NCI-H1436 treated with DMSO at 0.1 percent for 48 hours (cell line): ENCODE measurements at places on chromosomes 3 and 15.

DNA sequence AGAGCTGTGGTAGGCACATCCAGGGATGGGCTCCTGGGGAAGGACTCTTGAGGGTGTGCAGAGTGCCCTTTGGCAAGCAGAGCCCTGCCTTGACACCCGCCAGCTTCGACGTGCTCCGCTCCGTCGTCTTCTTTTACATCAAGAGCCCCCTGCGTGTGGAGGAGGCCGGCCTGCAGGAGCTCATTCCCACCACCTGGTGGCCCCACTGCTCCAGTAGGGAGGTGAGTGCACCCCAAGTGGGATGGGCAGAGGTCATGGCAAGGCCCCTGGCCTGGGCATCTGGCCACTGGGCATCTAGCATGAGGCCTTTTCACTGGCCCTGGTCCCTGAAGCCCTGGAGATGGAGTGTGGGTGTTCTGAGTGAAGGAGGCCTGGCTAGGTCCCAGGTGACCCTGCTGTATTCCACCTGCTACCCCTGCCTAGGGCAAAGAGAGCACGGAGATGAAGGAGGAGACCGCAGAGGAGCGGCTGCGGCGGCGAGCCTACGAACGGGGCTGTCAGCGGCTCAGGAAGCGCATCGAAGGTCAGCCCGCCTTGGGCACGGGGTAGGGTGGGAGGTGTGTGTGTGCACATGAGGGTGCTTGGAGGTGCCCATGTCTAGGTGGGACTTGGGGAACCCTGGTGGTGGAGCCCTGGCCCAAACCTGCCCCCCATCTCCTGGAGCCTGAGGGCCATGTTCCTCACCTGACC lies 12.2 kb downstream of the RNF123 start:
- DNase-seq = no peak

DNA sequence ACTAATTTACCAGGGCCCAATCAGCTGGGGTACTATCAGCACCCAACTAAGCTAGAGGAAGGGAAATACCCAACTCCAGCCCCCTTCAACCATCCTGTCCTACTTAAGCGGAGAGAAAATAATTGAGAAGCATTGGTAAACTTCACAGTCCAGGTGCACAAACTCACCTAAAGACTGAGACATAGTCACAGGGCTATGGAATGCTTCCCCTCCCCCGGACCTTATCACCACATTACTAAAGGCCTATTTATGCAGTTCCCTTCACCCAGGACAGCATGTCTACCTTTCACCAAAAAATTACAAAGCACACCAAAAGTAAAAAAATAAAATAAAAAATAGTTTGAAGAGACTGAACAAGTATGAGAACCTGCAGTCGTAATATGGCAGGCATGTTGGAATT lies 47.9 kb downstream of the HOMER2 start:
- no peak for DNase-seq

DNA sequence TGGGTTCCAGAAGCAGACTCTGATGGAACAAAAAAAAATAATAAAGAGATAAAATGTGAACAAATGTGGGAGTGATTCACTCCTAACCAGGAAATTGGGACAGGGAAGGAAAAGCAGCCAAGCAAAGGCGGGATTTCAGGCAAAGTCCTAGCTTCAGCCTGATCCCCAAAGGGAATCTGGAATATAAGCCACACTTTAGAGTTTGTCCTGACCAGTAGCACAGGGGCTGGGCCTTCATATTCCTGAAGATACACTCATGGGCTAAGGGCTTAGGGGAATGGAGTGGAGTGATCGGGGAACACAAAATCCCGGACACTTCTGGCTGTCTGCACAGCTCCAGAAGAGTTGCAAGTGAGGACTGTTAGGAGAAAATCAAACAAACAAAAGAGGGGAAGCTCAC lies 135.0 kb upstream of the COL8A1 start:
- no peak for DNase-seq

GRCh38 chr3:157040456-157040855 lies 119.5 kb downstream of the CCNL1 start:
- DNase-seq = no peak

GRCh38 chr3:63351159-63352007 lies 73.3 kb downstream of the SYNPR start:
- DNase-seq = no peak

DNA sequence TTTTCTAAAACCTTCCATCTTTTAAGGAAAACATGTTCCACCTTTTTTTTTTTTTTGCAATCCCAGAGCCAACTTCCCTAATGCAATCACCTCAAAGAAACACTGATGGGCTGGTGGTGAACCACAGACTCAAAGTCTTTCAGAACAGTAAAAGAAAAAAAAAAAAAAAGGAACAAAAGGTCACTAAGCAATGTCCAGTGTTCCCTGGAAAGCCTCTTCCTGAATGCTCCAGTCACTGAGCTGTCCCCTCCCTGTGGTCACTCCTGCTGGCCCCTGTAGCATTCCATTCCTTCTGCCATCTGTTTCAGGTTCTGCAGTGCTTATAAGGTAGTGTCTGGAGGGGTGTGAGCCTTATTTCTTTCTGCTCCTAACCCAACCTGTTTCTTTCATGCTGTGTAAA lies 53.3 kb downstream of the AAGAB start:
- no peak for DNase-seq

DNA sequence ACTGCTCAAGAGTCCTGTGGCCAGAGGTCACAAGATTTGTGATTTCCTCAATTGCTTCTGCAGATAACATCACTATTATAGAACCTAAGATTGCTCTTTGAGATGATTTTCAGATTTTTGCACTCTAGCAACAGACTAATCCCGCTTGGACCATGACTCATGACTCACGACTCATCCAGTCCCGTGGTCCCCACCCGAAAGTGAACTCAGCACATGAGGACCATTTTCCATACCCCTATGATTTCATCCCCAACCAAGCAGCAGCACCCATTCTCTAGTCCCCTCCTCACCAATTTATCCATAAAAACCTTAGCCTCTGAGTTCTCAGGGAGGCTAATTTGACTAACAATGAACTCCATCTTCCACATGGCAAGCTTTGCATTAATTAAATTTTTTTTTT lies 106.3 kb upstream of the ALCAM start:
- no peak for DNase-seq

DNA sequence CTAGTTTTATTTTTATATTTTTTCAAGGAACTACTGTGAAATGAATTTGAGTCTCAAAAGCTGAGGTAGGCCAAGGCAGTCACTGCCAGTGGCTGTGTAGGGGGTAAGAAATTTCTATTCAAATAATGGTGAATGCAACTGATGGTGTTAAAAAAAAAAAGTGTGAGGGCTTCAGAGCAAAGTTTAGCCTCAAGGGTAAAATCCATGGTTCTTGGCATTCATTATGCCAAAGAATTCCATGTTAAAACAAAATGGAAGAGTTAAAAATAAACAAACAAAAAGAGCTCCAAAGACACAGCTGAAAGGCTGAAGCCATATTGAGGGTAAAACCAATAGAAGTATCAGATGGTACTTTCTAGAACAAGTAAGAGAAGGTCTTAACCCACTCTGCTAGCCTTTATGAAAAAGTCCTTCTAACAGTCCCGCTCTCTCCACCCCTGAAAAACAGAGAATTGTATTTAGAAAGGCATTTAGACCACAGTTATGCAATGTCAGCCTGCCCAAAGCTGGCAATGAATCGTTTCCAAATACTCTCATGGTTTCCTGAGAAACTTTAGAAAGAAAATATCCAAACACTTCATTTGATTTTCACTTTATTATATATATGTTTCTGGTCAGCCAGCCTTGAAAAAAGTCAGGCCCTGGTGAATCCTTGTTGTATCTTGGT lies 158.4 kb upstream of the GMNC start:
- no peak for DNase-seq
